ENCODE measurements at places on chromosomes 4 and X.

GRCh38 chr4:55241461-55241860 is 104.6 kb upstream of the SRD5A3 start:
- DNase-seq = no peak

DNA sequence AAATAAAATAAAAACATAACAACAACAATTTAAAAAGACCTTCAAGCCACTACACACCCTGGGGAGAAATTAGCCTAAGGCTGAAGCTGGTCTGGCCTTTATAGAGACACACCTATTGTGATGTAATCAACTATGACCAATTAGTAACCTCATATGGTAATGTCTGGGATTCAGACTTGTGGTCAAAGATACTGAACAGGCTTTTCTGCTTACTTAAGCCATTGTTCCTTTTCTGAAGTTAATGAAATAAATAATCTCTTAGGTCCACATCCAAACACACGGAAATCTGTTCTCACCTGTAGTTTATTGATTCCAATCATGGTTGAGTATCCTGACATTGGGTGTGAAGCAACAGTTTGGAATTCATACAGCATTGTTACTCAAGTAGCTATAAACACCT is 152.5 kb downstream of the PLS3 start:
- DNase-seq = no peak

DNA sequence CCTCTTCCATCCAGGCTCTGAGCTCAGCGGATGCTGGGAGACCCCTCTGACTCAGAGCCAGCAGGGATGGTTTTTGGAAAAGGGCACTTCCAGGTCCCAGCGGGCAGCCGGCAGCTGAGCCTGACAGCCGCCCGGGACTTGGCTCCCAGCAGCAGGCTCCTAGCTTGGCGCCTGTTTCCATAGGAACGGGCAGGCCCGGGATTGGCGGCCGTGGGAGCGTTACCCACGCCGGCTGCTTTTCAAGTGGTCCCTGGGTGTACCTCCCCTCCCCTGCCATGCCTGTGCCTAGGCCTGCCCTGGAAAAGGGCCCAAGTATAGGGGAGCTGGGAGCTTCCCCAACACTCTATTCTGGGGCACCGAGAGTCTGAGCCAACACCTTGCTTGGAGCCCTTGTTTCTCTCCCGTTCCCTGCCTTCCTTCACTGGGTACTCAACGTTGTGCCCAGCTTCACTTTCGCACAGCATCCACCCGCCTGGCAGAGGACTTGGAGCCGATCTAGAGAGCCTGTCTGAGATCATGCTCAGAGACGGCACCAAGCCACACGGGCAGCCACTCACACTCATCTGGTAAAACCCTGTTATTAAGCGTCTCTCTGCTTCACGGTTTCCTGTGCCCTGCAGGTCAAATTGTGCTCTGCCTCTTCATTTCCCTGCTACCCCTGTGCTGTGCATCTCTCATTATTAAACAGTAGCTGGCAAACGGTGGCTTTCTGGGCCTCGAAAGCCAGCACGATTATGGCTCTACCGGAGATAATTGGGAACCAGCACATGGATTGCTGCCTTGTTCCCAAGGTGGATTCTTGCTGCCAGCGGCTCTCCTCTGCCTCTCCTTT is 521.5 kb downstream of the BCOR start:
- no peak for DNase-seq

GRCh38 chr4:162422312-162422711 is 258.5 kb upstream of the FSTL5 start:
- no peak for DNase-seq

- no peak for DNase-seq
These were observed 19.1 kb downstream of the NOP14 start for GRCh38 chr4:2944091-2944482.

All from suppressor macrophage treated with lipopolysaccharide for 1 hour (primary cell).